ENCODE measurements at places on chromosomes 1 and 21.
A peak's percentile ranks its signal among the peaks of the same experiment; 100 is the strongest.

DNA sequence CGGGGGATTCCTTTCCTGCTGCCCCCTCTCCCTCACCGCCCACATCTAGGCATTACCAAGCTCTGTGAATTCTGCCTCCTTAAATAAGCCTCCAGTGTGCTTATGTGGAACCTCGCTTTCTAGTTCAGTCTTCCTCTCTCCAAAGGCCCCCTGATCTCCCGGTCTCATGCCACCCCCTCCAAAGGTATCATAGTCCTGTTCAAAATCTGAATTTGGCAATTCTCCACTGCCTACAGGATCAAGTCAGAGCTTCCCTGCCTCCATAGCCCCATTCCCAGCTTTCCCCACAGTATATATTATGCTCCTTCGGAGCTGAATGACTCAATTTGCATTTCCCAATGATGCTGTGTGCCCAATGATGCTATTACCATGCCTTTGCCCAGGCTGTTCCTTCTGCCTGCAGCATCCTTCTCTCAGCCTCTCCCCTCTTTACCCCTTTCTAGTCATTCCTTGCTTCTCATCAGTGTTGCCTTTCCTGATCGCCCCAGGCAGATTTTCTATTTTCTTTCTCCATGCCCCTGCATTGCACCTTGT is 1.7 kb downstream of the AZIN2 start:
- DNase-seq: peak; percentile 30

DNA sequence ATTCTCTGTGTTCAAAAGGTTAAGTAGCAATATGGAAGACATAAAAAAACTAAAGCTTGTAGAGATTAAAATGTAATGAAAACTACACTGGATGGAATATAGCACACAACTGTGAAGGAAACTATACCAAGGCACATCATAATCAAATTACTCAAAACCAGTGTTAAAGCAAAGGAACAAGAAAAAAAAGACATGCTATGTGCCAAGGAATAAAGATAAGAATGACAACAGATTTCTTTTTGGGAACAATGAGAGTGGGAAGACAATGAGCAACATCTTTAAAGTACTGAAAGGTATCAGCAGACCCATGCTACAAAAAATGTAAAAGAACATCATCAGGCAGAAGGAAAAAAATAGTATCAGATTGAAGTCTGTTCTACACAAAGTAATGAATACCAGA is 157.8 kb downstream of the VPS13D start:
- DNase-seq: no peak

DNA sequence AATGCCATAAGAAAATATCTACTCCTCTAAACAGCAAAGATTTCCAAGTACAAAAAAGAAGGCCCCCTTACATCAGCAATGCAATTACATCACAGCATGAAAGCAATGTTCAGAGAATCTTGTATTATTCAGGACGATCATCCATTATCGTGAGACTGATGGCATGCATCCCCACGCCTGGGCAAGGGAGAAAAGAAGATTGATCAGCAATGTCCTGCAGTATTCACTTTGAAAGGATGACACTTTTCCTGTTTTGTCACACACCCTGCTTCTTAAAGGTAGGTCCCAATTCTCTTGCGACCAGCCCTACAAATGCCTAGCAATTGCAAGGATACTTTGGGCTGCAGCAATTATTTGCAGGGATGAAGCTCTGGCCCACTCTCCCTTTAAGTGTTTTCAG is 108.7 kb downstream of the TOMM20 start:
- DNase-seq: no peak

GRCh38 chr21:35284199-35284598 is 235.1 kb upstream of the RUNX1 start:
- DNase-seq: no peak

Measured in HCEC 1CT (cell line).